Left colon (tissue), 2 donors: ENCODE measurements at places on chromosomes 6 and 20.
A peak's percentile ranks its signal among the peaks of the same experiment; 100 is the strongest.

DNA sequence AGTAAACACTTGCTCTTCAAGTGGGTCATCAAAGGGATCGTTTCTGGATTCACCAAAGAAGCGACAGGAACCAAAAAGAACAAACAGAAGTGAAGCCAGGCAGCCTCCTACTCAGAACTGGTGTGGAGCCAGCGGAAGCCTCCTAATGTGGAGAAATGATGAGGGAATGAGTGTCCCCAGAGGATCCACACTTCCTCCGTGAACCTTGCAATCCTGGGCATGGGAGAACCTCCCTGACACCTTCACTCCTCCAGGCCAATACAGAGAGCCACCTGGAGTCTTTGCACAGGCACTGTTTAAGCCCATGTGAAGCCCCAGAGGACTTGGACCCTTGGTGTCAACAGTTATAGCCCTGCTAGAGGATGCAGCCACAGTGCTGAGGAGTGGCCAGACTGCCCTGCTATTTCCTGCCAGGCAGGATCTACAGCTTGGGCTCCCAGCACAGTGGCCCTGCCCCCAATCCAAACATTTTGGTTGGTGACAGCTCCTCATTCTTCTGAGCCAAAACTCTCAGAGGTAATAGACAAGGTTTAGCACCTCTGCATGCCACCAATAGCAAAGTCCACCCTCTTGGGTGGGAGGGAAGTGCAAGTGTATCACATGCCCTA is 23.2 kb upstream of the SERINC1 start:
- DNase-seq = peak; percentile 21

- no peak for DNase-seq
Observed at GRCh38 chr6:2355150-2355549, 109.7 kb upstream of the GMDS start.

- DNase-seq = no peak
Observed at GRCh38 chr6:128238225-128238624, 282.2 kb downstream of the PTPRK start.

- DNase-seq = no peak
Observed at GRCh38 chr6:159267165-159267564, 98.0 kb downstream of the FNDC1 start.

- DNase-seq = no peak
Observed at GRCh38 chr6:52925919-52926792, 16.7 kb upstream of the GSTA3 start.

GRCh38 chr20:24118441-24119175 is 130.0 kb upstream of the GGTLC1 start:
- DNase-seq = peak; percentile 8

- no peak for DNase-seq
Observed at GRCh38 chr6:51813904-51814303, 273.5 kb downstream of the PKHD1 start.

DNA sequence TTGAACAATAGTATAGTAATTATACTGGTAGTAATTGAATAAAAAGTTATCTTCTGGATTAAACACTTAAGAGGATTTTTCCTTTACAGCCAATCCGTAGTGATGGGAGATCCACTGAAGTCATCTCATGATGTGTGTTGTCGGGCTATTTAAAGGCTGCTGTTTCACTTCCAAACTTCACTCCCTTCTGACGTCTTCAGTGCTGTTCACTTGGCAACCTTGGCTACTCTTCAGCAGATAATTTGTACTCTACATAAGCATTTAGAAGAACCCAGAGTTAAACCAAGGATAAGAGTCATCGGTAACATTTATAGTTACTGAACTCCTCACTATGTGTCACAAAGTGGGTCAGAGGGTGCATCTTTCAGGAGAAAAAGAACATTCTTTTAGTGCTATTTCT is 179.1 kb upstream of the EYA4 start:
- DNase-seq = no peak
